ENCODE measurements at places on chromosomes 16 and 17. TPM values are rescaled to one million over a fixed set of nuclear protein-coding genes. Genes with fewer than 3 reads are reported as not detected.

ERBB2 gene
- 62.3 TPM for total RNA-seq

HS3ST6 gene
- total RNA-seq, result not detected

SLC2A4 gene
- under 0.01 TPM for total RNA-seq

TMED6 gene
- total RNA-seq, result 0.13 TPM

CMTM3 gene
- 1.1 TPM for total RNA-seq

PCYT2 gene
- total RNA-seq, result 29.5 TPM

Data from bronchial epithelial cell (primary cell).